Stimulated activated CD8-positive, alpha-beta memory T cell treated with anti-CD3 and anti-CD28 coated beads, Interleukin-7, amount 100 ng/mL, for 24 hours (primary cell): ENCODE measurements at places on chromosomes 11 and 22.

DNA sequence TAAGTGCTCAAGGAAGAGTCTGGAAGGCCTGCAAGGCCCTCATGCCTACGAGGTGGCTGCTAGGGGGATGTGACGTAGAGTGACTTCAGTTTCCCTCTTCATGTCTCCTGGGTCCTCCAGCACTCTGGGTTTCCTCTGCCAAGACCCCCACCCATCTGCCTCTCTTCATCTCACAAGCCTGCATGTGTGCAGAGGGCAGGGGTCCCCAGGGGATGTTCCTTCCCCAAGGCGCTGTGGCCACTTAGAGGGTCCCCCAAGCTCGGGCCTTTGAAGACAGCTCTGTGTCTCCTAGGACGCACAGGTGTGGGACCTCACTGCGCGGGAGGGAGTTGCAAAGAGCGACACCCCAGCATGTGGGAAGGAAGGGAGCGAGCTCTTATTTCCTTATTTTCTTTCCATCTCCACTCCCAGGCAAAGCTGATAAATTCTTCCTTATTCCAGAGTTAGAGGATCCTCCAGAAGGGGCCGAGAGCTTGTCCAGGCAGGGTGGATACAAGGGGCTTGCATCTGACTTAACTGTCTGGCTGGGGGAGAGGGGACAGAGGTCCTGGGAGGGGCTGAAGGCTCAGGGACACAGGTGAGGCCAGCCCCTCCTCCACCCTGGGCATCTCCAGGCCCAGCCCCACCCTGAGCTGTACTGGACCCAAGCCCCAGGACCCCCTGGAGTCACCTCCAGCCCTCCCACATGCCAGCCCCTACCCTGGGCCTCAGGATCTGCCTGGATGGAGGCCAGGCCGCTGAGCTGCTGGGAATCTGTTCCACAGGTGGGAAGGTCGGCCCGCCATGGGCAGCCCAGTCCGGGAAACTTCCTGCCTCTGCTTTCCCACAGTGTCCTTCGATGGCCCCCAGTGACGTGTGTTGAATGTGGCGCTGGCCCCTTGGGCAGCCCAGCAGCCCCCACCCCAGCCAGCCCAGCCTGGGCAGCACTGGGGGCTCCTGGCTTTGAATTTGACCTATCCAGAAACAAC is 59.7 kb upstream of the KCNQ1OT1 start:
- DNase-seq: no peak

- no peak for DNase-seq
These were observed 507.1 kb downstream of the SOX6 start for GRCh38 chr11:15849257-15849656.

DNA sequence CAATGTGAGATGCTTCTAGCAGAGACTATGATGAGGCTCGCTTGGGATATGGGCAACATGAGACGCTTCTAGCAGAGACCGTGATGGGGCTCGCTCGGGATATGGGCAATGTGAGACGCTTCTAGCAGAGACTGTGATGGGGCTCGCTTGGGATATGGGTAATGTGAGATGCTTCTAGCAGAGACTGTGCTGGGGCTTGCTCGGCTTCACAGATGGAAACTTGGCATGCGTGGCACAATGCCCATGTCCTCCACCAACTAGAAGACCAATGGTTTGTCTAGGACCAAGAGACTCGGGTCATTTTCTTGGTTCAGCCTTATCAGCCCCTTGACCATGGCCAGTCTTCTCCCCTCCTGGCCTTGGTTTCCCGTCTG is 7.1 kb downstream of the MYEOV start:
- no peak for DNase-seq

DNA sequence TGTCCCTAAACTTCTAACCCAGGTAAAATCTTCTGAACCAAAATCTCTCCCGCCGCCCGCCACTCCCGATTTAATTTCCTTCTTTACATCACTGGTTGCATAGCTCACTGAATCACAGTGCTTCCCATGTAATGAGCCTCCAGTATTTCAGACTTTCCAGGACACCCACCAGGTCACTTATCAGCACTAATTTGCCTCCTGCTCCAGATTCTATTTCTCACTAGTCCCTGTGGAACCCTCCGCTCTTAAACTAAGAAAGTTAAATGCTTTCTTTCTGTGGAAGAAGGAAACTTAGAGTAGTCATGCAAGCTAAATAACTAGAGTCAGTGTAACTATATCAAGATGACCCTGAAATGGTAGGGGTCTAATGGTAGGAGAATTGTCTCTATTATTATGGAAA is 106.6 kb upstream of the OPCML start:
- DNase-seq: no peak

DNA sequence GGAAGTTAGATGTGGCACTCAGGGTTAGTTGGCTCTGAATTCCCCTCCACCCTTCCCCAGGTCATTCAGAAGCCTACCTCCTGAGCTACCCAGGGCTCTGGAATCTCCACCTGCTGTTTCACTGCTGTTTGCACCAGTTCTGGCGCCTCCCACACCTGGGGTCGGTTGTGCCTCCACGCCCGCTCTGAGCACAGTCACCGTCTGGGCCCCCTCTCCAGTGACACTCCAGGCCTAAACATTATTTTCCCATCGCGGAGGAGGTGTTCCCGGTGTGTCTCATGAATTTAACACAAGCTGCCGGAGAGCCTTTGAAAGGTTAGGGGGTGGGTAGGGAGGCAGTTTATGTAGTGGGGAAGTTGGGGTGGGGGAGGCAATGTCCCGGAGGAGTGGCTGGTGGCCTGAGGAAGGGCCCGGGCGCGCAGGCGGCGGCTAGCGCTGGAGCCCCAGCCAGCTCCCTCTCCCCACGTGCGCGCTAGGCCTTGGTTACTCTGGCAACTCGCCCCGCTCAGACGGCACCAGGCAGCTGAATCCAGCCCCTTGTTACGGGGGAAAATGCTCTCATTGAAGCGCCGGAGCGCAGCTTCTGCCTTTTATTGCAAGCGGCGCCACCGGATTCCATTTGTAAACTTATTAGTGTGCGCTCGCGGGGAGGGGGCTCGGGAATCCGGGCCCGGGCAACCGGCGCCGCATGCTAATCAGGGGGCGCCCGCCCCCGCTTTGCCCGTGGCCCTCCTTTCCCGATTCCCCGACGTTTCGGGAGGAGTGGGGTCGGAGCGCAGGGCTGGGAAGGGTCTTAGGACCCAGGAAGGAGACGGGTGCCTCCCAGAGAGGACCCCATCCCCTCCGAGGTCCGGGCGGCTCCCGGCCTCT is 52.4 kb downstream of the GRIK4 start:
- DNase-seq: no peak

DNA sequence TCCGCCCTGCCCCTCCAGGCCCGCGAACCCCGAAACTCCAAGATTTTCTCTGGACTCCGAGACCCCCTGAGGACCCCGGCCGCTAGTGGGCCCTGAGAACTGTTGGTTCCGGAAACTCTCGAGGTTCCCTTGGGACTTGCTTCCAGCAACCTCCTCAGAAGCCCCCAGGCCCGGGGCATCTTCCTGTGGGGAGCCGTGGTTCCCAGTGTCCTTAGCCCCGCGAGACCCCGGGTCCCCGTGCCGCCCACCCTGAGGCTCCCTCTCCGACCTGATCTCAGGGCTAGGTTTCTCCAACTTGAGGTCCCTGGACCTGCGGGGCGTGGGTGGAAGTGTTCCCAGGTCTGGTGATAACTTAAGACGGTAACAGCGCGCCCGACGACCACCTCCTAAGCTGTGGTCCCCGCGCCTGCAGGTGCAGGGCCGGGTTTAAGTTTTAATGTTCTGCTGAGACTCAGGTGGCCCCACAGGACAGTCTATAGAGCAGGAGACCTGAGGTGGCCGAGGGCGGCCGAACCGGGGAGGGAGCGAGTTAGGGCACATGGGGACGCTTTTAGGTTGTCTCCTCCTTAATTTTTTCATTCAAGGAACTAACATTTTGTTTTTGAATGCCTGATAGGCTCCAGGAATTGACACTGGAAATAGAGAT is 720 bp downstream of the FAM118A start:
- DNase-seq: no peak

GRCh38 chr11:19160847-19161246 is 40.9 kb downstream of the CSRP3 start:
- no peak for DNase-seq

DNA sequence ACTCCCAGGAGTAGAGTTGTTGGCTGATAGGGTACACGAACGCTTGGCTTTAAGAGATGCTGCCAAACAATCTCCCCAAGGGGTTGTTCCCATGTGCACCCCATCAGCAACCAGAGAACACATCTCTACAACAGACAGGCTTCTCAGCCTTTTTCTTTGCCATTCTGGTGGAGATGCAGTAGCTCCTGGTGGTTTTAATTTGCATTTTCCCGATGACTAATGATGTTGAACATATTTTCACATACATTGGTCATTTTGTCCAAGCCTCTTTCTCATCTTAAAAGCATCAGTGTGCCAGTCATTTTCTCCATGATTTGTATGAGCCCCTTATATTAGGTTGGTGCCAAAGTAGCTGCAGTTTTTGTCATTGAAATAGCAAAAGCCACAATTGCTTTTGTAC is 21.8 kb downstream of the DHCR7 start:
- no peak for DNase-seq

GRCh38 chr11:32225571-32226285 is 134.9 kb downstream of the RCN1 start:
- DNase-seq: no peak

DNA sequence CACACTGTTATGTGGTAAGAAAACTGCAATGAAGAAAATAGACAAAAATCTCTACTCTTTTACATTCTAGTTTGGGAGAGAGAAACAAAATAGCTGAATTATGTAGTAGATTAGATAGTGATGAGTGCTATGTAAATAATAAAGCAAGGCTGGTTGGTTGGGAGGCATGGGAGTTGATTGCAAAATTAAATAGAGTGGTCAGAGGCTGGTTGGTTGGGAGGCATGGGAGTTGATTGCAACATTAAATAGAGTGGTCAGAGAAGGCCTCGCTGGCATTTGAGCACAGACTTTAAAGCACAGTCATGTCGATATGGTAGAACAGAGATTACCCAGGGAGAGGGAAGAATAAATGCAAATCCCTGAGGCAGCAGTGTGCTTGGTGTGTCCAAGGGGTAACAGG is 22.4 kb downstream of the SIK2 start:
- DNase-seq: no peak

DNA sequence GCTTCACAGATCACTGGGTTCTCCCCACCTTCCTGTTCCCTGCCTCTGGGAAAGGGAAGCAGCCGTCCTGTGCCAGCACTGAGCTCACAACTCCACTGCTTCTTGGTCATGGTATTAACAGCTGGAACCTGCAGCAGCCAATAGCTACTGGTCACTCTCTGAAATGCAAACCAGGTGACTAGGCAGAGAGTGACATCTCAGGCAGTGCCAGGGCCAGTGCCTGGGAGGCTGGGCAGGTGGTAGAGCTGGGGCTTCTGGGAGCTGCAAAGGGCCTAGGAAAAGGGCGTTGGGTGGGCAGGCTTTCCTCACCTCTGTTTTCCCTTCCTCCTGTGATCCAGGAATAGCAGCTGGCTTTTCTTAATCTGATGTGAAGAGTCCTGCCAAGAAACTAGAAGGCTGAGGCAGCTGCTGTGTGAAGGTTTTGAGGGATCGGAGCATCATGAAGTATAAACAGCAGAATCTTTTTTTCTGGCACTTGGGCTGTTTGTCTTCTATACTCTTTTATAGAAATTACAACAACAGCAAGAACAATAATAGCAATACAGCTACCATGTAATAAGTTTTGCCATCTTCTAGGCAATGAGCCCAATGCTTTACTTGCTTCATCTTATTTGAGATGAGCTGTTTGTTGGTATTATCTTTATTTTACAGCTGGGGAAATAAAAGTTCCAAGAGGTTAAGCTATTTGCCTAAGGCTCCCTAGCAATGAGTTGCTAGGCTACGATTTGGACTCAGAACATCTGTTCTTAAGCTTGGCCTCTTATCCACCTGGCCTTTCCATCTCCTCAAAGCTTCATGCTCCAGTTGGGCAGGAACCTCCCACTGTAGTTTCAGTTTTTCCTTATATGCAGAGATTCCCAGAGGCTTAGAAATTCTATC is 22.0 kb upstream of the CD44 start:
- no peak for DNase-seq

DNA sequence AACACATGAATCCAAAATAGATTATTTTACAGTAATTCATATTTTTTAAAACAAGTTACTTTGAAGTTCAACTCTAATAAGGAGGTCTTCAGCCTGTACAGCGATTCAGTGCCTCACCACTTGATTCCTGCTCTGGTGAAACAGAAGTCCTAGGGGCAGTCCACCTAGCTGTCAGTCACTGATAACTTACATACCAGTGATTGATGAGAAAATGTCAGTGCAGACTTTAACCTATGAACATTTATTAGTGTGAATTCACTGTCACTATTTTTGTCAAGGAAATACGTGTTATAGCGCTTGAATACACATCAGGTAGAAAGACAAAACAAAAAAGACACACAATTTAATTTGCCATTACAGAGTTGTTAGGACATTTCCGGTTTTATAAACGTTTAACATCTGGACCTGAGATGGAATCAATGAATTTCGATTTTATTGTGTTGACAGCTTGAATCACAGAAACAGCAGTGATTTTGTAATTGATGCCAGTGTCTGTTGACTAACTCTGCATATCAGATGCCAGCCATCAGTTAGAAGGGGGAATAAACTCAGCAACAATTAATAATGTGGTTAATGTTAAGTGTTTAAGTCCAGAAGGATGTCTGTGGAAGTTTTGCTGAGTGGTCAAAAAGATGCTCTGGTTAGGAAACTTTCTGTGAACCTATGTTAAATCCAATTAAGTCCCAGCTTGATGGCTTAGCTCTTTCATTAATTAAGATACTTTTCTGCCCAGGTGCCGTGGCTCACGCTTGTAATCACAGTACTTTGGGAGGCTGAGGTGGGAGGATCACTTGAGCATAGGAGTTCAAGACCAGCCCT is 34.5 kb downstream of the ELF5 start:
- DNase-seq: no peak

GRCh38 chr22:40951795-40952605 is 822 bp downstream of the RBX1 start:
- no peak for DNase-seq

DNA sequence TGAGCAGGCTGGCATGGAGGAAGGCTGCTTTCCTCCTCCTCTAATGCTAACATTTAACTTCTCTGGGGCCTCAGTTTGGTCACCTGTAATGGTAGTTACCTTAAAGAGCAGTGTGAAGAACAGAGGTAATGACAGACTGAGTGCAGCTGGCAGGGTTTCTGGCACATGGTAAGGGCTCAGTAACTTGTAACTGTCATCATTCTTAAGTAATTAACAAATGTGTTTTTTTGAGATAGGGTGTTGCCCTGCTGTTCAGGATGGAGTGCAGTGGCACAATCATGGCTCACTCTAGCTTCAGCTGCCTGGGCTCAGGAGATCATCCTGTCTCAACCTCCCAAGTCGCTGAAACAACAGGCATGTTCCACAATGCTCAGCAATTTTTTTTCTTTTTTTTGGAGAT is 242.0 kb upstream of the SYN3 start:
- no peak for DNase-seq

DNA sequence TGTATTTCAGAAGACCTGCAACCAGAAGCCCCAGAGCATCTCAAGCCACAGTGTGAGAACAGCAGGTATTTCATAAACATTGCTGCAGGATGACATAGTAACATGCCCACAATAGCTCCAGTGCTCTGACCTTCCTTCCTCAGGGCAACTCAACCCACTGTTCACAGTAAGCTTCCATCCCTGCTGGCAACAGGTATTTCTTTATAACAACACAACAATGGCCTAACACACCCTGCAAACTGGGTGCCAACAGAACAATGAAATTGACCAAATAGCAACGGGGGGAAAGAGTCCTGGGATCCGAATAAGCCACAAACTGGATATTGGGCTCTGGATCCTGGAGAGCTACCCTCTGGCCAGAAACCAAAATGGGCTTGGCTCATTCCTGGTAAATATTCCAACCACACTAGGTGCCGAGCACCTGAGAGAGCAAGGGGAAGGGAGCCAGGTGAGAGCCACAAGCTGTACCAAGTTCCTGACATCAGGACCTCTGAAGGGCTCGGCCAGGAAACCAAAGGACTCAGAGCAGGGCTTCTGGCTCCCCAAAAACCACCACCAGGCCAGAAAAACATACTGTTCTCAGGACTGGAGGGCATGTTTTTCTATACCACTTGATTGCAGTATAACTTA is 99.5 kb downstream of the MICAL3 start:
- no peak for DNase-seq
